Activated CD4-positive, alpha-beta T cell treated with anti-CD3 and anti-CD28 coated beads for 1 hour (primary cell): ENCODE measurements at places on chromosomes 5 and 9.

GRCh38 chr5:128237546-128237945 lies 154.0 kb downstream of the SLC12A2 start:
- no peak for DNase-seq

DNA sequence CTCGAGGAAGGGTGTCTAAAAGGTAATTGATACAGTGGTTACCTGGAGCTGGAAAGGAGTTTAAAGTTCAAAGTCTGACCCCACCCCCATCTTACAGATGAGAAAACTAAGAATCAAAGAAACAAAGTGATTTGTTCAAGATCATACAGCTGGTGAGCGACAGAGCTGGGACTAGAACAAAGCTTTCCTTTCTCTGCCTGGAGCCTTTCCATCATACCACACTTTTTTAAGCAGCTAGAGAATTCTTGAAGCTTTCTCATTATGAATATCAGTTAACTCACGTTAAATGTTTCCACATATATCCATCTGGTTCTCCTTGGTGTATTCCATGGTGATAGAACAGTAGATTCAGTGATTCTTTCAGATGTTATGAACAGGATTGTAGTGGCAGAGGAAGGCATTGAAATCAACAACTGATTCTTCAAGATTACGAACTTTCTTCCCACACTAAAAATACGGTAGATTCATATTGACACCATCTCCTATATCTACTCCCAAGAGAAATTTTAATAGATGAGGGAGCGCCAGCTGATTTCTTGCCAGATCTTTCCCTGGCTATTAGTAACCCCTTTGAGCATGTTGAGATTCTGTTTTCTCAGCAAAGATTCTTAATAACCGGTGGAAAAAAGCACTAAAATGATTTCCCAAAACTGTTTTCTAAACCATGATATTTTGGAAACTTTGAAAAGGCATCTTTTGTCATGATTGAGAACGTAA lies 233.7 kb downstream of the ADAMTSL1 start:
- no peak for DNase-seq

DNA sequence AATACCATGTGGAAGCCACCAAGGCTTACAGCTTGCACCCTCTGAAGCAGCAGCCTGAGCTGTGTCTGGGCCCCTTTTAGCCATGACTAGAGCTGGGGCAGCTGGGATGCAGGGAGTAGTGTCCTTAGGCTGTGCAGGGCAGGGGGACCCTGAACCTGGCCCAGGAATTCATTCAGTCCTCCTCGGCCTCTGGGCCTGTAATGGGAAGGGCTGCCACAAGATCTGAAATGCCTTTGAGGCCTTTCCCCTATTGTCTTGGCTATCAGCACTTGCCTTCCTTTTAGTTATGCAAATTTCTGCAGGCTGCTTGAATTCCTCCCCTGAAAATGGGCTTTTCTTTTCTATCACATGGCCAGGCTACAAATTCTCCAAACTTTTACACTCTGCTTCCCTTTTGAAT lies 9.0 kb downstream of the GPR150 start:
- no peak for DNase-seq

- DNase-seq = no peak
Observed at GRCh38 chr5:133075572-133076536, 24.0 kb downstream of the HSPA4 start.

- DNase-seq = no peak
Observed at GRCh38 chr5:164306662-164307061, 801.2 kb downstream of the MAT2B start.

- no peak for DNase-seq
Observed at GRCh38 chr5:56746553-56747339, 68.6 kb upstream of the MAP3K1 start.
